Fibroblast of skin of left biceps (primary cell): ENCODE measurements at places on chromosomes 4 and X.

- peak; percentile 11 for DNase-seq
These were observed 155.8 kb downstream of the RPA4 start for GRCh38 chrX:97039363-97040029.

DNA sequence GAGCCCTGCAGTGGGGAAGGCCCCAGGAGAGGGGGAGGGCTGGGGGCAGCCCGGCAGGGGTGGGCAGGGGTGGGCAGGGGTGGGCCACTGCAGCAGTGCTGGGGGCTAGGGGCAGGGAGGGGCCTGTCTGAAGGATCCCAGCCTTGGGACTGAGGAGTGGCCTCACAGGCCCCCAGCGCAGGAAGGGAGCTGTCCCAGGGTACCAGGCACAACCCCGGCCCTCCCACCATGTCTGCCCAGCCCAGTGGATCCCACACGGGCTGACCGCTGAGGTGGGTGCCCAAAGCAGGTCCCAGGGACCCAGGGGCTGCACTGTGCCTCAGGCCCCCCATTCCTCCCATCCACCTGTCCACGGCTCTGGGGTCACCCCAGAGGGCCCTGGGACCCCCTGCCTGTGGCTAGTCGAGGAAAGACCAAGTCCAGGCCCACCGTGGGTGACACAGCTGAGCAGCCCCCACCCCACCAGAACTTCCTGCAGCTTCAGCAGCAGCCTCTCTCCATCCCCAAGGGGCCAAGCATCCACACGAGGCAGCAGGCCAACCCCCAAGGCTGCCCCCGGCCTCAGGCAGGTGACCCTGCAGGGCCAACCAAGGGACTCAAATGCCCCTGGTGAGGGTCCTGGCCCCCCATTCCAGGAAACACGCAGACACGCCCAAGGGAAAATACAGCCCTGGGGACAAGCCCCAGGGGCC lies 46.4 kb downstream of the FAM53A start:
- DNase-seq: no peak

GRCh38 chr4:78057600-78058550 lies 752 bp downstream of the FRAS1 start:
- DNase-seq: no peak

GRCh38 chrX:110359273-110359672 lies 625 bp downstream of the RTL9 start:
- DNase-seq: no peak

DNA sequence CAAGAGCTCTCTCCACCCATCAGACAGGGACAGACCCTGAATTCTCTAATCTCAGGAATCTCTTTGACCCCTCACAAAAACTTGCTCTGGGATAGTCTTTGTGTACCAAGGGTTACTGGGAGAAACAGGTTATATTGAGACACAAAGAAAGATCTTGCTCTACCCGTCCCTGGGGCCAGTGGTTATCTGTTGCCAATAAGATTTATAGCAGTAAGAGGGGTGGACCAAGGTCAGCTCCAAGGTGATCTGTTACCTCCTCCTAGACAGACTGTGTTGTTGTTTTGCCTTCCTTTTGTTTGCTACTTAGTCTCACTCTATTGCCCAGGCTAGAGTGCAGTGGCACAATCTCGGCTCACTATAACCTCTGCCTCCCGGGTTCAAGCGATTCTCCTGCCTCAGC lies 16.3 kb upstream of the ATP6AP2 start:
- DNase-seq: no peak

DNA sequence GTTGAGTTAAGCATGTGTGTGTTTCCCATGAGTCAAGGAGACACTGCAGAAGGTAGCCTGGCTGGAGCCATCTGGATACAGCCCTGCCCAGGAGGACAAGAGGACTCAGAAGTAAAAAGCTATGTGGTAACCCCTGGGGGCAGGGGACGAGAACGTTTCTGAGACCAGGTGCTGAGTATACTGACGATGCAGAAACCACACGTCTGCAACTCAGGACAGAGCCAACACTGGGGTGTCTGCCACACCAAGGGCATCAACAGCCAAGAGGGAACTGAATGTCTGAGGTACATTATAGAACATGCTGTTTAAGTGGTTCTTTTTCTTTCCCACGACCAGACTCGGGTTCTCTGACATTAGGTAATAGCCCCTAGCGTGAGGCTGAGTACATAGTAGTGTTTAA lies 94.1 kb upstream of the GPR34 start:
- no peak for DNase-seq

GRCh38 chrX:147920161-147920666 lies 8.5 kb downstream of the FMR1 start:
- DNase-seq: no peak

GRCh38 chr4:184695178-184695896 lies 38.6 kb downstream of the CENPU start:
- DNase-seq: no peak

GRCh38 chr4:184097241-184097605 lies 120.5 kb downstream of the ENPP6 start:
- no peak for DNase-seq

DNA sequence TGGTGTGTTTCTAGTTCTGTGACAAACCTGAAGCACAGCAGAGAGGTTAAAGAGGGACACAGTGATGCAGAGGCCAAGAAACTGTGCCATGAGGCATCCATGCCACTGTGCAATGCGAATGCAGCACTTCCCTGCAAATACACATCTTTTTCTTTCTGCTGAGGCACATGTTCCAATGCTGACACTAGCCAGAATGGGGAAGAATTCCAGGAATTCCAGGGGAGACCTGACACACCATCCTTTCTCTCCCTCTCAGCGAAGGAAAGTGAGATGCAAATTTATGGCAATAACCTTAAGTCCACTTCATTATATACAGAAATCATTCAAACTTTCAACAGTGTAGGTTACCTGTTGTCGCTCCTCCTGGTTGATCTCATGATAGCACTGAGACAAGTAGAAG lies 204.8 kb downstream of the LDB2 start:
- no peak for DNase-seq

GRCh38 chr4:130825284-130825683 lies 1729.3 kb downstream of the C4orf33 start:
- peak; percentile 15 for DNase-seq

DNA sequence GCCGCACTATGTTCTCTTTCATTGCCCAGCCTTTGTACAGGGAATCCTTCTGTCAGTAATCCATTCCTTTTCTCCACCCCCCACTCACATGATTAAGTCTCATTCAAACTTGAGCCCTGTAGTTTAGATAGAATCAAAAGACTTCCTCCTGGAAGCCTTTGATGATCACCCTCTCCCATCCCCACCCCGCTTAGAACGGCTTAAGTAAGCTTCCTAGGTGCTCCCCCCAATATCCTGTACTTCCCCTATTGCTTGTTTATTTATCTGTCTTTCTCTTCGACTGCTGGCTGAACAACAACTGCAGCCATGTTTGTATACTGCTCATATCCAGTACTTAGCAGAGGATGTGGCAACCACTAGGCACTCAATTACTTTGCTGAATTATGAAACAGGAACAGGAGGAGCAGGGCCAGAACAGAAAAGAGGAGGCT lies 38.5 kb upstream of the GPC3 start:
- DNase-seq: no peak

DNA sequence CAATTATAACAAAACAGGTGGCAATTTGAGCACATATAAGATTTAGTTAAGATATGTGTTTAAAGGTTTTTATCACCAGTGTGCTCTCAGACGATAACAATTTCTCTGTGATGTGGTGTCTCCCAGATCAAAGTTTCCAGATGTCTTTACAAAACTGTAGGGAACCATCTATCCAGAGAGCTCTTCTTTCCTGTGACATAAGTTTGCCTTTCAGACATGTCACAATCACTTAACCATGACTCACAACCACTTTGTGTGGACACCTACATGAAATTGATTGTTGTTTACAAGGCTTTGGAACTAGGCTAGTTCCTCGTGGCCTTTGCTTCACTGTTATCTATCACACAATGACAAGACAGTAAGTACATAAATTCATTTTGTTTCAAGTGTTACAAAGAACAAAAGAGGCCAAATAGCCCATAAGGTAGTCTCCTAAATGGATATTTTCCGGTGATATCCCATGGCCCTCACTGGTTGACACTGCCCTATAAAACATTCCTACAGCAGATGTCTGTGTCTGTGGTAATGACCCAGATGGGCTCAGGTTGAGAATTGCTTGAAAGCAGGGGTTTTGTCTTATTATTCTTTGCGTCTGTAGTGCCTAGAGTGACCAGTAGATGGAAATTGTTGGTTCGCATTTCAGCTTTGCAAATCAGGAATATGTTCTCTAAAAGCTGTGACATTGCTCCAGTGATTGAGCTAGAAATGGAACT lies 297.8 kb upstream of the FAM241A start:
- DNase-seq: no peak
